Stimulated activated CD4-positive, alpha-beta T cell treated with anti-CD3 and anti-CD28 coated beads, Interleukin-12 subunit alpha, Interleukin-12 subunit beta, amount 100 ng/mL, for 4 hours (primary cell): ENCODE measurements at places on chromosomes 6 and 20.

GRCh38 chr20:19827818-19828217 is 69.8 kb downstream of the RIN2 start:
- no peak for DNase-seq

DNA sequence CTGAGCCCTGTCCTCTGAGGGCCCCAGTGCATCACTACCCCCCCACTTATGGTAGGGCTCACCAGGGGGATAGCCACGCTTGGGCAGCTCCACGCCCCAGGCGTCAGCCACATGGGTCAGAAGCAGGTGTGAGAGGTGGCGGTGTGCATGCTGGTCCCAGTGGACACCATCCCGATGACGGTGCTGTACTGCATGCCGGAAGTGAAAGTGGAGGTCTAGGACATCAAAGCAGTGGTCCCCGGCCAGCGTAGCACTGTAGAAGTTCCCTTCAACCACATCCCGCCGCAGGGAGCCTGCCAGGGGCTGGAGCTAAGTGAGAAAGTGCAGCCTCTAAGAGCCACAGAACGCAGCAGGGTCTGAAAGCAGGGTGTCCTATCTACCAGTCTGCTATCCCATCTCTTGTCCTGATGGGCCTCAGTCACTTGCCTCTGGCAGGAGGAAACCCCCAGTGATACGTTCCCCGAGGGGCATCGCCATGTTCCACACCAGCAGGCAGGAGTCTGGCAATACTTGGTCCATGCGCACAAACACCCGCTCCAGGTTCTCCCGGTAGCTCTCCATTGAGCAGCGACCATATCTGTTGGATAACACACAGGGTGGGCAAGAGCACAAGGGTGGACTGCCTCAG is 2.2 kb downstream of the PCED1A start:
- DNase-seq, result no peak

- no peak for DNase-seq
These were observed 30.3 kb upstream of the ADGRG6 start for GRCh38 chr6:142271476-142271875.

DNA sequence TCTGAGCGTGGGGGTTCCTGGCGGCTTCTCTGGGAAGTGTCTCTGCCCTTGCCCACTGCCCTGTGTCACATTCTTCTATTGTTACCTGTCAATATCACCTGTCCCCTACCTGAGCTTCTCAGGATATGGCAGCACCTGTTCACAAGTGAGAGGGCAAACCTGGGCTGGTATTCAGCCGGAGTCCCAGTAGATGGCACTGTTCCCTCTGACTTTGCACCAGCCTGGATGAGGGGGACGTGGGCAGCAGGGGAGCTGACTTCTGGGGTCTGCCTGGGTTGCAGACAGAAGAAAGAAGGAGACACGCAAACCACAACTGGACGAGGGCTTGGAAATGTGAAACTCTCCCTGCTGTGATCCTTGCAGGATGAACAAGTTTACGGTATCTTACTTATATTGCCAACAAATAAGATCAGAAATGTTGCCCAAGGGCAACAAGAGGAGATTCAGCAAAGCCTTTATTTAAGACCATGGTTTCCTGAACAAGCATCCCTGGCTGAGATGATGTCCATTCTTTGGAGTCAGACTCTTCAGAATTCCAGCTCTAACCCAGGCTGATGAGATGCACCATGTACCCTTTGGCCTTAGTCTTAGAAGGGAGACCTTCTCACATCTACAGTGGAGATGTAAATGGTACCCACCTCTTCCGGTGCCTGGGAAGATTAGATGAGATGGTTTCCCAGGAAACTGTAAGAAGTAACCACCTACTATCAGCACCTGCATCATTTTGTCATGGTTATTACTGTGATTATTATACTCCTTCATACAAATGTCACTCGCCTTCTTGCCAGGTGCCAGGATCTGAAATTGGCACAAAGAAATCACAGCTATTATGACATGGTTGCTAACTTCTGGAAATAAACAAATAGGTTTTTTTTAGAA is 400.0 kb upstream of the CDH4 start:
- no peak for DNase-seq

- DNase-seq, result no peak
These were observed 14.7 kb downstream of the CYP39A1 start for GRCh38 chr6:46637933-46638332.

DNA sequence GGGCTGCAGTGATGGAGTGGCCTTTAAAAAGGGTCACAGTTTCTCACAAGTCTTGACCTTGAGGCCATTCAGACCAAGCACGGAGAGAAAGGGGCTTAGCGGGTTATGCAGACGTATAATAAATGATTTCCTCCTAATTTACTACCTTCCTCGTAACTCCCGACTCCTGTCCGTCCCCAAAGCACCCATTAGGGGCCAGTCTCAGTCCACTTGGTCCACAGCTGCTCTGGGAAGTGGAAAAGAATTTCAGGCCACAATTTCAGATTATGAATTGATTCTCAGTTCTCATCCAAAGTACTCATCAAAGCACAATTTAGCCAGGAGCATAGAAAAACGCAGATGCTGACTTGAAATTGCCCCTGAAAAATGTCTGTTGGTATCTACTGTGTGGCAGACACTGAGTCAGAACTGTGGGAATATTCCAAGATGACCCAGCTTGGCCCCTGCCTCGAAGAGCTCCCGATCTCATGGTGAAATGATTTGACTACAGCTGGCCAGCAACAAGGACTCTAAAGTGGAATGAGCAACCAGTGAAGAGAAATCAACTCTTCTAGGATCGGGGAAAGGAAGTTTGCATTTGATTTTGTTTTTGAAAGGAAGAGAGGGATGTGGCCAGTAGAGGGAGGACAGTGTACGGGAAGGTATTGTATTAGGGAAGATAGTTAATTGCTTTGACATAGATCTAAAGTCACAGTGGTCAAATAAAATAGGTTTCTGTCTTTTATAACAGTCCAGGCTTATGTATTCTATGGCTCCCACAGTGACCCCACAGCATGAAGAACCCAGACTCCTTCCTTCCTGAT is 15.2 kb upstream of the STK35 start:
- DNase-seq, result no peak

DNA sequence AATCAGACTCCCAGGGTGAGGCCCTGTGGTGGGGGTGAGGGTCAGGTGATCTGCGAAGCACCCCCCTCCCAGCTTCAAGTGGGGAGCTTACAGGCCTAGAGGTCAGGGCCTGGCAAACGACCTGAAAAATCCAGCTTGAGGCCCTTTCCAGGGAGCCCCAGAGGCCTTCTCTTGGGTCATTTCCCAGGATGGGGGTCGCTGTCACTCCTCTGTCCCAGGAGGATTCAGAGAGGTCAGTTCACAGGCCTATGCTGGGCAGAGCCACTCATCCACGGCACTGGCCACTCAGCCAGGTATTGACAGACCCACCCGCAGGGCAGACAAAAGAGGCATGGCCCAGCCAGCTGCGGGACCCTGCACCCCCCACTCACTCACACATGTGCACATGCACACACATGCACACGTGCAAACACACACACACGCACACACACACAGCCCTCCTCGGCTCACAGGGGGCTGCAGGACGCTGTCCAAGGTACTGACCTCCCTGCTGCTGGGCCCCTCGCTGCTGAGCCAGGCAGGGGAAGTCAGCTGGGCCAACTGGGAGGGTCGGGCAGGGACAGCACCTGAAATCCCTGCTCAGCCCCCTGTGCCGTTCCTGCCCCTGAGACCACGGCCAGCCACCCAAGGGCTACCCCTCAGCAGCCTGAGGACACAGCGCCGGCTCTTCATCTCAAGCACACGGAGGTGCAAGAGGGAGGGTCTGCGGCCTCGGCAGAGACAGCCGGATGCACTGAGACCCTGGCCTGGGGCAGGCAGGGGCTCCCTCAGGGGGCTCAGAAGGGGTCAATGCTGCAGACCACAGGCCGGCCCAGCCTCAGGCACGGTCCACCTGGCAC is 113.8 kb downstream of the TAF4 start:
- DNase-seq, result no peak

DNA sequence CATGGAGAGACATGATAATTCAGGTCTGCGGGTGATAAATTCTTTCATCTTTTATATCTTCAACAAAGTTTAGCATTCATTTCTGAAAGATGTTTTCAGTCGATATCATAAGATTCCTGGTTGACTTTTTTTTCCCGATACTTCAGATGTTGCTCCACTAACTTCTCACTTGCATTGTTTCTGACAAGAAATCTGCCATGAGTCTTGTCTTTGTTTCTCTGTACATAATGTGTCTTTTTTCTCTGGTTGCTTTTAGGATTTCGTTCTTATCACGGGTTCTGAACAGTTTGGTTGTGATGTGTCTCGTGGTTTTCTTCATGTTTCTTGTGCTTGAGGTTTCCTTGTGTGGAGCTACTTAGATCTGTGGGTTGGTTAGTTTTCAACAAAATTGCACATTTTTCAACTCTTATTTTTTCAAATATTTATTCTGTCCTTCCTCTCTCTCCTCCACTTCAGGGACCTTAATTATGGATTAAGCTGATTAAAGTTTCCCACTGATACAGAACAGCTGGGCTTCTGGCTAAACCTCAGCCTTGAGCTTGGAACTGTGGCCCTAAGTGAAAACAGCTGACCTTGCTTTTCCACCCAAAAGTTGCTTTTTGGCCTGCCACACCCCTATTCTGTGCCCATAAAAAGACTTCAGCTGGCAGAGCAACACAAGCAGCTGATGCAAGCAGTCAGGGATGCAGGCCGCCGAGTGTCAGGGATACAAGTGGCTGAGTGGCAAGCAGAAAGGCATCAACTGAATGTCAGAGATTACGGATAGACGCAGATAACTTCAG is 97.9 kb upstream of the SNX9 start:
- DNase-seq, result no peak

DNA sequence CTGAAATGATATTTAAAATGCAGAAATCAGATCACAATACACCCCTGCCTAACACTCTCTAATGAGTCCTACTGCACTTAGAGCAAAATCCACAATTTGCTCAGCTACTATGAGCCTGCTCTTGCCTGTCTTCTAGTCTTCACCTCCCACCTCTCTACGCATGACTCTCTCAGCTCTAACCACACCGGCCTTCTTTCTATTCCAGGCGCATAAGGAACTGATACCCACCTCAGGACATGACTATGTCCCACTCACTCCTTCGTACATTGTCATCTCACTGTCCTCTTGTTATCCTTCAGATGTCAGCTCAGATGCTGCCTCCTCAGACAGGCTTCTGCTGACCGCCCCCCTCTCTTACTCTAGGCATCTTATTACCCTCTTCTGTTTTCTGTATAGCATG is 201.0 kb upstream of the FLRT3 start:
- DNase-seq, result no peak

GRCh38 chr20:49349694-49350252 is 71.9 kb upstream of the ZNFX1 start:
- no peak for DNase-seq

DNA sequence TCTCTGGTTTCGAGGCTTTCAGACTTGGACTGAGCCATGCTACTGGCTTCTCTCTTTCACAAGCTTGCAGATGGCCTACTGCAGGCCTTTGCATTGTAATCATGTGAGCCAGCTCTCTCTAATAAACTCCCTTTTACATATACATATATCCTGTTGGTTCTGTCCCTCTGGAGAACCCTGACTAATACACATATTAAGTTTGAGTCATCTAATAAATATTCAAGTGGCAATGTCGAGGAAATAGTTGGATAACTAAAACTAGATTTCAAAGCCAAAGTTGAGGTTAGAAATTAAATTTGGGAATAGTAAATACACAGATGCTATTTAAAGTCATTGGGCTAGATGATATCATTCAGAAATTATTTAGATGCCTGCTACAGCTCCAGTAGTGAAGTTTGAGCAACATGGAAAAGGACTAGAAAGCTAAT is 1343.4 kb downstream of the GRIK2 start:
- no peak for DNase-seq

DNA sequence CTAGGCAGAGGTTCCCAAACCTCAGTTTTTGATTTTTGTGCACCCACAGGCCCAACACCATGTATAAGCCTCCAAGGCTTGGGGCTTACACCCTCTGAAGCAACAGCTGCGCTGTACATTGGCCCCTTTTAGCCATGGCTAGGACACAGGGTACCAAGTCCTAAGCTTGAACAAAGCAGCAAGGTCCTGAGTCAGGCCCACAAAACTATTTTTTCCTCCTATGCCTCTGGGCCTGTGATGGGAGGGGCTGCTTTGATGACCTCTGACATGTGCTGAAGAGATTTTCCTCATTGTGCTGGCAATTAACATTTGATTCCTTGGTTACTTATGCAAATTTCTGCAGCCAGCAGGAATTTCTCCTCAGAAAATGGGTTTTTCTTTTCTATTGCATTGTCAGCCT is 262.2 kb upstream of the CEP162 start:
- DNase-seq, result no peak

DNA sequence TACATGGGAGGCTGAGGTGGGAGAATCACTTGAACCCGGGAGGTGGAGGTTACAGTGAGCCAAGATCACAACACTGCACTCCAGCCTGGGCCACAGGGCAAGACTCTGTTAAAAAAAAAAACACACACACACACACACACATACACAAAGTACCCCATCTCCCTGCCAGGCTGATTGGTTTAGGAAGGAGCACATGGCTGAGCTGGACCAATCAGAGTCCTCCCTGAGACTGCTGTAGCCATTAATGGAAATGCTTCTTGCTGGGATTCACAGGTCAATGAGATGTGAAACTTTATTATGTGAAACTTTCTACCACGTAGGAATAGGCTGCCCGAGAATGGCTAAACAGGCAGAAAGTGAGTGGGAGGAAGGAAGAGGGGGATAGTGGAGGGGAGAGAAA is 2.9 kb downstream of the TREM1 start:
- no peak for DNase-seq

DNA sequence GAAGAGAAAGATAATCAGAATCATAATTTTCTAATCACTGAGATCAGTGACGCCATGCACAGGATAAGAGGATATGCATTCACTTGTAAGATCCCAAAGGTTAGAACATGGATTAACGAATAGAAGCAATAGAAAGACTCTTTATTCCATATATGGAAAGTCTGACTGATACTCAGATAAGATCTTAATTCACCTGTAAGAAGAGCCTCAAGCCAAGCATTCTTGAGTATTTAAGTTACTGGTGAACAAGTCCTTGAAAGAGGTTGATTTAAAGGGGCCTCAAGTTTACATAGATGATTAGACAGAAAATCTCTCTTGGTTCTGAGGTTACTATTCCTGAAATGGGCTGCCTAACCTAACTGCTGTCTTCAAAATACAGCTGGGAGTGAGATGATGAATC is 53.8 kb upstream of the MTRF1L start:
- no peak for DNase-seq

GRCh38 chr20:61210862-61211261 is 41.2 kb upstream of the CDH4 start:
- DNase-seq, result no peak

- no peak for DNase-seq
These were observed 2.3 kb downstream of the TENT5A start for GRCh38 chr6:81750200-81750599.

DNA sequence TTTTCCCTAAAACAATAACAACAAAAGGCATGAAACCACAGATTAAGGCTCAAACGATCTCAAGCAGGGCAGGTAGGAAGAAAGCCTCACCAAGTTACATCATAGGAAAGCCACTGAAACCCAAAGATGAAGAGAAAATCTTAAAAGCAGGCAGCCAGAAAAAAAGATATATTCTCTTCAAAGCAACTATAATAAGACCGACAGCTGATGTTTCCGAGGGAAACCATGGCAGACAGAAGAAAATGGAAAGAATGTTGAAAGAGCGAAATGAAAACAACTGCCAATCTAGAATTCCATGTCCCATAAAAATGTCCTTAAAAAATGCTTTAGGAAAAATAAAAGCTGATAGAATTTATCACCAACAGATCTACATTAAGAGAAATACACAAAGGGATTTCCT is 161.5 kb upstream of the THBS2 start:
- no peak for DNase-seq
